ENCODE measurements at places on chromosomes 2 and 18.

DNA sequence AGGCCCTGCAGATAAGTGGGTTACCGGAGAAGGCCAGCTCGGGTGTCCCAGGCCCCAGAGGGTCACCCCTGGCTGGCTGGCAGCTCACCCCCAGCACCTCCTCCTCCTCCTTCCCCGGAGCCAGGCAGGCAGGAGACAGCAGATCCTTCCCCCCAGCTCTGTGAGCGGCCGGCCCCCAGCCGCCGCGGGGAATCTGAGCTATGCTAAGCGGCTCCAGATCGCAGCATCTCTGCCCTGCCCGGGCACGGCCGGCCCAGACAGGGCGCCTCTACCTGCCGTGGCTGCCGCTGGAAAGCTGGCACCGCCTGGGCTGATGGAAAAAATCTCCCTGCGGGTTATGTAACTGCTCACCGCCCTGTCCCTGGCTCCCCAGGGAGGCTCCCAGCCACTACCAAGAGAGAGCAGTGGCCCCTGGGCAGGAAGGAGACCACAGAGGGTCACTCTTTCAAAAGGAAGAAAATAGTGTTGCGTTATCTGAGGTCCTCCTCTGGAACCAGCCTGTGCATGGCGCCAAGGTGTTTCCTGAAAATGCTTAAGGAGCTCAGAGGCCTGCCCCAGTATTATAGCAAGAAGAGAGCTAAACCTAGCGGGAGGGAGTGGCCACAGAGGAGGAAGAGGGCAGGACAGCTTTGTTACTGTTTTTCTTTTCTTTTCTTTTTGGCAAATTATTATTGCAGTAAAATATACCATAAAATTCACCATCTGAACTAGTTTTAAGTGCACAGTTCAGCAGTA is 179.0 kb downstream of the SMAD7 start:
- DNase-seq, result no peak

GRCh38 chr18:62660691-62661090 is 54.6 kb upstream of the PHLPP1 start:
- DNase-seq, result no peak

DNA sequence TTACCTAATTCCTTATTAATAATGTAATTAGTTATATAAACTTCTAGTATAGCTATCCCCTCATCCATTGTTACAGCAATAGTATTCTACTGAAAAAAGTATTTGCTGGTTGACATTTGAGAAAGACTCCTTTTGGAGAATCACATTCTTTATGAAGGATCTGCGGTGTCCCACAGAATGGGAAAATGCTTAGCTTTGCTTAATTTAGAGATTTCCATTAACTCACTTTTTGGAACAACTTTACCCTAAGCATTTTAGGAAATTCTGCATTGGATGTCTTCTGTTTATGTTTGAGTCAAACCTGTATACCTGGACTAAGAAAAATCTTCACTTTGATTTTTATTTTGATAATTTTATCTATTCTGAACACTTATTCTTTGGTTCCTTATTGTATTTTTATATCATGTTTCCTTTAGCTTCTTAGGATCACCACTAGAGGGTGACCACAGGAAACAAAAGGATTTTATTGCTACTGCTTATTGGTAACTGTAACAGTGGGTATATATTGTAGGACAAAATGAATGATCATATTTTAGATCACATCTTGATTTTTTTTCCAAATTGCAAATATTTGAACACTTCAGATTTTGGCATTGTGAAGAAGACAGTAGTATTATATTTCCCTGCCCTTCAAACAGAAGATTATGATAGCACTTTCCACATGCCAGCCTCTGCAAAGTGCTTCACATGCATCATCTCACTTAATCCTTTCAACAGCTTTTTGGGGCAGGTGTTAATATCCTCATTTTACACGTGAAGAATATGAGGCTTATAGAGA is 79.6 kb downstream of the MIB1 start:
- DNase-seq, result peak; percentile 18

DNA sequence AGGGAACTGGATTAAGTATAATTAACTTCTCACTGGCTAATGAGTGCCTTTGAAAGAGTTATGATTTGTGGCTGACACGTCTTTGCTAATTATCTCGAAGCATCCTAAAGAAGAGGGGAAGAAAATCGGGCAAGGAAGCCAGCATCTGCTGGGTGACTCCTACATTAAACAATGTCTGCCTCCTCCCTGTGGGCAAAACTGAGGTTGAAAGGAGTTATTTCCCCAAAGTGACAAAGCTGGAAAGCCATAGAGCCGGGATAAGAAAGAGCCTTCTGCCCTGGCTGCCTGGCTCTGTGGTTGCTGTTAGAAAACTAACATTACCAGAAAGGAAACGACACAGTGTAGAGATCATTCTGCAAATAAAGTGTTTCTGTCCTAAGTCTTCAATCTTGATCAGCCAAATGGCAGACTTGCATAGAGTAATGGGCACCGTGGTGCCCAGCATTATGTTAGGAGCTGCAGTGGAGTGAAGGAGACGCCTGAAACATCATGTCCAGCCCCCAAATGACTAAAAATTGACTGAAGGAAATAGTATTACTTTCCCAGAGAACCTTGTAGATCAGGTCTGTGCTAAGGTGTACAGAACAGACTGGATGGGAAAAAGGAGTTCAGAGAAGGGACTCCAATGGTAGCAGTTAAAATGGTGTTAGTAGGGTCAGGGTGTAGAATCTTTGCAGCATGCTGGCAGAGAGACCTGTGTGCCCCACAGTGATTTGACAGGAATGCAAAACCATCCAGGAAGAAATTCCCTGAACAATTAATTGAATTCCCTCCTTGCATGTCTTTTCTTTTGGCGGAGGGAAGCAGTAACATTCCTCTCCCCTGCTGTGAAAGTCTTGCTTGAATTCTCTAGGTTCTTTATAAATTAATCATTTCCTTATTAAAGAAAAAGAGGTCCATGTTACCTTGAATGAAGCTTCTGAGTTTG is 44.4 kb downstream of the ALPK2 start:
- no peak for DNase-seq
